Activated T-cell treated with anti-CD3 and anti-CD28 coated beads, Interleukin-2, amount 50 U/mL, for 72 hours (primary cell): ENCODE measurements at places on chromosomes 11 and 22.
A peak's percentile ranks its signal among the peaks of the same experiment; 100 is the strongest.

GRCh38 chr11:123194337-123195187, 486 bp downstream of the CLMP start:
- peak; percentile 3 for DNase-seq
- peak overlapping the region; percentile 19 for H3K4me3 ChIP-seq
- H3K27ac ChIP-seq = no peak overlapping the region
- H3K4me1 ChIP-seq = peaks cover 30% of the 10 kb centered on the region
- H3K27me3 ChIP-seq = peaks cover 84% of the 10 kb centered on the region
- peaks cover 2% of the 10 kb centered on the region for H3K36me3 ChIP-seq

DNA sequence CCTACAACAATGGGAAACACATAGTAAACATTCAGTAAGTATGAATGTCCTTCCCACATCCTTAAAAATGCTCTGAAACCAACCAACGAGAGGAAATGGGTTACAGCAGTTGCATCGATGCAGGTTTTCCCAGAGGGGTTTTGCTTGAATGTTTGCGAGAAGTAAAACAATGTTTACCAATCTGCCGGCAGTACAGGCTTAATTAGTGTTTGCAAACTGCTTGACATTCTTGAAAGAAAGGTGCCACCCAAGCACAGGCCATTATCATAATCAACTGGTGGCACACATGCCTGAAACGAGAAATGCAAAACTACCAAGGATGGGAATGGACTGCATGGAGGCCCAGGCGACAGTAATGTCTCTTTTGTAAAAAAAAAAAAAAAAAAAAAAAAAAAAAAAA, 27.1 kb upstream of the OPCML start:
- DNase-seq = no peak
- H3K27me3 ChIP-seq = no peaks in the 10 kb centered on the region
- H3K4me1 ChIP-seq = no peaks in the 10 kb centered on the region
- no peak overlapping the region for H3K27ac ChIP-seq
- no peaks in the 10 kb centered on the region for H3K36me3 ChIP-seq

DNA sequence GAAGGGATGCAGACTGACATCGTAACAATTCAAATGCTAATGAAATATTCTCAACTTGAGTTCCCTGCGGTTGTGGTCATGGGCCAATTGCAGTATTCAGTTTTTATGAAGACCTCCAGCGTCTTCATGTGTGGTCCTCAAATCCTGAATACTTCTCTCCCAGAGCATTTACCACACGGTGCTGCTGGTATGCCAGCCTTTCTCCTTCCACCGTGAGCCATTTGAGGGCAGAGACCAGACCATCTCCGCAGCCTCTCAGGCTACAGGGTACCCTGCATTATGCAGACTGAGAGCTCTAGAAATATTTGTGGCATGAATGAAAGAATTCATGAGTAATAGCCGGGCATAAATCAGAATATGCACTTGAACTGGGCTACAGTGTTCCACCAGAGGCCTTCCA, 289.7 kb downstream of the ST3GAL4 start:
- DNase-seq = no peak
- no peaks in the 10 kb centered on the region for H3K4me1 ChIP-seq
- no peaks in the 10 kb centered on the region for H3K27me3 ChIP-seq
- H3K27ac ChIP-seq = no peak overlapping the region
- no peak overlapping the region for H3K4me3 ChIP-seq

- H3K4me1 ChIP-seq = no peaks in the 10 kb centered on the region
- no peaks in the 10 kb centered on the region for H3K36me3 ChIP-seq
- H3K27me3 ChIP-seq = no peaks in the 10 kb centered on the region
Measured at GRCh38 chr11:110128161-110128560, 35.0 kb downstream of the ZC3H12C start.

GRCh38 chr22:48004936-48005335, 1242.5 kb downstream of the TBC1D22A start:
- no peaks in the 10 kb centered on the region for H3K27me3 ChIP-seq
- no peaks in the 10 kb centered on the region for H3K4me1 ChIP-seq
- no peak overlapping the region for H3K4me3 ChIP-seq
- no peaks in the 10 kb centered on the region for H3K36me3 ChIP-seq

DNA sequence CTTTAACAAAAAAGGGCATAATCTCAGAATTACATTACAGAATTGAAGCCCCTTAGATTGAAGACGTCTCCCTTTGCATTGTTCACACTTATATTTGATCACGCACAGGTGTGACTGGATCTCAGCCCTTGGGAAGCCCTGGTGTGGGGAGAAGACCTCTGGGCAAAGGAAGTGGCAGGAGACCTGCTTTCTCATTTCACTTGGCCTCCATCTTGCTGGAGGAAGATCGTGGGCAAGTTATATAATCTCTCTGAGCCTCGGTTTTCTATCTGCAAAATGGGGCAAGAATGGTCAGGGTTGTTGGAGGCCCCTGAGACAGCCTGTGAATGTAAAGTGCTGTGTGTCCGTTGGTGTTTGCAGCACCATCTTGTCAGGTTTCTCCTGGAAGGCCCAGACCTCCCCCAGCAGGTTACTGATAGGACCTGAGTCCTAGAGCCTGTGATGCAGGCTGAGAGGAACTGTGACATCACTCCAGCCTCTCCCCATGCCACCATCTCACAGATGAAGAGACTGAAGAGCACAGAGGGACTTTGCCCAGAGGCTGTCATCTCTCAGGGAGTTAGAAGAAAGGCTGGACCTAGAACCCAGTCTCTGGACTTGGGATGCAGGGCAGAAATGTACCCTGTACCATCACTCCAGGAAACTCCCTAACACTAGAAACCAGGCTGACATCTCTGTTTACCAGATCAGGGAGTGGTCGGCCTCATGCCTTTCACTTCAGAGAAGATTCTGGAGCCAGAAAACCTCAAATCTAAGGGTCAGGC, 1.1 kb upstream of the APOA1 start:
- peaks cover 22% of the 10 kb centered on the region for H3K4me1 ChIP-seq
- H3K36me3 ChIP-seq = no peaks in the 10 kb centered on the region
- no peak overlapping the region for H3K4me3 ChIP-seq
- no peak overlapping the region for H3K27ac ChIP-seq
- no peak for DNase-seq
